ENCODE measurements at places on chromosomes 7 and 10.

DNA sequence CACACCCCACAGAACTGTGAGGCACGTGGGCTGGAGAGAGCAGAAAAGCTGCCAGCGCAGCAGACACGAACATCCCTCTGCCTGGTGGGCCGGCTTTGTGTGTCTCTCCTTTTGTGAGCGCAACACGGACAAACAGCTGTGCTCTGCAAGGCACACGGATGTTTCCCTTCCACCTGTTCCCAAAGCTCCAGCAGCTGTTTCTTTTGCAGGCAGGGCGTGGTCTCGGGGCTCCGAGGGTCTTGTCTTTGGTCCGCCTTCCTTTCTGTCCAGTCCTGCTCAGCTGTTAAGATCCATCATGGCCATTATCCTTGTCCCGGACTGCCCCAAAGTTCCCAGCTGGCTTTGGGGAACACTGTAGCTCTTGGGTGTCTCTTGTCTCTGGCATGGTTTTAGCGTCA lies 32.7 kb upstream of the SH2B2 start:
- DNase-seq: no peak

DNA sequence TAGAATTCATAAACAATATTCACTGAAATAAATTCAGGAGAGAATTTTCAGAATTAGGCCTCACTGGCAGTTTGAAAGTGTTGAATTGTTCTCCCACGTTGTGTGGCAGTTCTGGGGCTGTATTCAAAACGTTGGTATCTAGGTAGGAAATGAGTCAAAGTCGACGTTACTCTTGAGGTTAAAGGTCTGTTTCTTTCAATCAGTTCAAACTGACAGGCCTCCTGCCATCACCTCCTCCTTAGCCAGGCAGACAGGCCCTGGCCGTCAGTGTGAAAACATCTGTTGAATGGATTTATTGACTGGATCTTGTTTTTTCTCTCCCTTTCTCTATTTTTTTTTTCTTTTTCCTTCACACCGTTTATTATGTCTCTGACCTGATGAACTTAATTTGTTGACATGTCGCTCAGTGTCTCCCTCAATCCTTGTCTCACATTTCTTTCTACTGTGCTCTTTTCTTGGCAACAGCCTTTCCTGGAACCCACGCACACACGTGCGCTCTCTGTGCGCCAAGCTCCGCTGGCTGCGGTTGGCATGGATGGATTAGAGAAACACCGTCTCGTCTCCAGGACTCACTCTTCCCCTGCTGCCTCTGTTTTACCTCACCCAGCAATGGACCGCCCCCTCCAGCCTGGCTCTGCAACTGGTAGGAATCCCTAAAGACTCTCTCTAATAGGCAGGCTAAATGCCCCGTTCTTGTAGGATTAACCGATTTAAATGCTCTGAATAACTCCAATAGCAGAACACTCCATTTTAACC lies 231.7 kb downstream of the HDAC9 start:
- no peak for DNase-seq

DNA sequence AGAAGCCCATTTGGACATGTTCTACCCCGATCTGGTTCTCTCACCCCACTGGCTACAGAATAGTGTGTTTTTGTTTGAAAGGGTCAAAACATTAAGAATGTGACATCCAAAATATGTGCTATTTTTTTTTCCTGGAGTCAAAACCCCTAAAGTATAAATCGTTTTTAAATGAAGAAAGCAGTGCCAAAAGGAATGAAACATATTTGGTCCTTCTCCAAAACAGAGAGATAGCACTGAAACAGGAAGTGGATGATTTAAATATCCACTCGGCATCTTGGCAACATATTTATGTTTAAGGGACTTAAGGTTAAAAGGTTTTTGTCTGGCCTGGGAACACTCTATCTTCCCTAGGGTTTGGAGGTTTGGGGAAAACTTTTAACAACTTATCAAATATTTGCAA lies 32.3 kb downstream of the CALD1 start:
- no peak for DNase-seq

DNA sequence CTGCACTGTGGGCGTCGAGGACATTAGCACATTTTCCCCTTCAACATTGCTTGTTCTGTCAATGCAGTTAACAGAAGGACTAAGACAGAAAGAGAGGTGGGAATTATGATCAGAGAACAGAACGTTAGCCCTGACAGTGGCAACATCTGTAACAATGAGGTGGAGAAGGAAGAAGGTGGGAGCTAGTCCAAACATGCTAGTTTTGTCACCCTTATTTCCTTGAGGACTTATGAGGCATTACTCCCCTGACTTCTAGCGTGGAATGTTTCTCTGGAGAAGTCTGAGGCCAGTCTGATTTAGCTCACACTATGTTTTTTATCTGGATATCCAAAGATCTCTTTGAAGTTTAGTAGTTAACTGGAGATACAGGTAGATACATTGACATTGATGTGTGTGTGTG lies 73.4 kb downstream of the ZMYND11 start:
- no peak for DNase-seq

DNA sequence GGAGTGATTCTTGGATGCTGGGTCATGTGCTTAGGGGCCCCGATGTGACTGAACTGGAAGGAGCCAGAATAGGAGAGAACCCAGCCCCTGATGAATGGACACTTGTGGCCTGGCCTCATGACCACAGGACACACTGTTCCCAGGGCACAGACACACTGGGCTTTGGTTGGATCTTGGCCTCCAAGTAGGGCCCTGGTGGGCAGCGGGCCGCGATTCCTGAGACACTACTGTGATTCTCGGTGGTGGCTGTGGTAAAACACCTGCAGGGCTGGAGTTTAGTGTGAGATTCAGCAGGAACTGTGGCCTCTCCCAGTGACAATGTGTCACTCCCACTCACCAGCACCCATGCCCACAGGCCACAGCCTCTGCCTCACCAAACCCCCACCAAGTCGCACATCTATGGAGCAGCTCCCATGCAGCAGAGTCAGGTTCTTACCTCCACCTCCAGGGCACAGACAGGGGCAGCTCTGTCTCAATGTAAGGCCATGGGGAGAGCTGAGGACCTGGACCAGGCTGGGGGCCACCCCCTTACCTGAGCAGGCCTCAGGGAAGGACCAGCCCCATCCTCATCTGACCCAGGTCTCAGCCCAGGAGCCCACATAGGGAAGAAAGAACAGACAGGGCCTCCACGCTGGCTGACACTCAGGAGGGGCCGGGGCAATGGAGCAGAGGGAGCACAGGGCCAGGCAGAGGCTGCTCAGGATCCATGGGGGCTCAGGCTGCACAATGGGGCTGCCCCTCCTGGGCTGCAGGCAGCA lies 33.2 kb upstream of the ZNF716 start:
- no peak for DNase-seq

- no peak for DNase-seq
Measured at GRCh38 chr7:50555594-50556140, 9.5 kb downstream of the DDC start.

DNA sequence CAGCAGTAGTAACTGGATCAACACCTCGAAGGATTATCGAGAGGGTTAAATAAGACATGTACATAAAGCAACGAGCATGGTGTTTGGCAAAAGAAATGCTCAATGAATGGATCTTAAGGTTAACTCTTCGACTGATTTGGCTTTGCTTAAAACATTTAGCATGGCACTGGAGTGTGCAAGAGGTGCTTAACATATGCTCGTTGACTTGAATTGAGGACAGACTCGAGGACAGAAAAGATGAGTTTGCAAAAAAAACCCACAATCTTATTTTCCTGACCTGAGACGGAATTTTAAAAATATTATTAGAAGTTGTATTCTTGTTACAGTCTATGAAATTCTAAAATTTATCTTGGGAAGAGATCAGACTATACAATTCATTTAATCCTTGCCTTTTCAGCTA lies 49.4 kb upstream of the ST8SIA6 start:
- DNase-seq: no peak

DNA sequence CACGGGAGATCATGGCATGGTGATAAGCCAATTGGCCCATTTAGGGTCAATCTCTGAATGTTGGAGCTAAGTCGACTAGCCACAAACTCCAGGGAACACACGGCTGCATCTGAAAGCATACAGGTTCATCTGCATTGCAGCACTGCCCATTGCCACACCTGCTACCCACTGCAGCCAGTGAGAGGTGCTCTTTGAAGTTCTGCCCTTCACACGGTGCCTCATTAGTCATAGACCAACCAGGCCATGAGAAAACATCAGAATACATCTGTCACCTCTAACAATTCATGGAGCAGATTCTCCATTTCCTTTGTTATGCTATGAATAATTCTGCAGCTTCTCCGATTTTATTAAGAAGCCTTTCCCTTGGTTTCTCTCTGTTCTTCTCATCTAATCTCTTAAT lies 65.7 kb upstream of the FAM204A start:
- DNase-seq: no peak

DNA sequence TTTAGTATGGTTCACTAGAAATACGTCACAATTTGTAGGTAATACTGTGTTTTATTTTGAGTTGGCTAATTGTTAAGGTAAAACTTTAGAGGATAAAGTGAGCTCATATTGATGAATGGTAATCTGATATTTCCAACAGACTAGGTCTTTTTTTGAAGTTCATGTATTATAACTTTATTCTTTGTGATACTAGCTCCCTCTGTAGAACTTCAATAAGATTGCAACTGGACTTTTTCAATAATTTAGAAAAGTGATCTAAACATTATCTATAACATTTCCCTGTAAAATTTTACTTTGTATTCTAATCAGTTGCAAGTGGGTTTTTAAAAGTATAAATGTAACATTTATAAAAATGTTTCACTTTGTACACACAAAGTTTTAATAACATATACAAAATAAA lies 83.5 kb downstream of the ADK start:
- DNase-seq: no peak

DNA sequence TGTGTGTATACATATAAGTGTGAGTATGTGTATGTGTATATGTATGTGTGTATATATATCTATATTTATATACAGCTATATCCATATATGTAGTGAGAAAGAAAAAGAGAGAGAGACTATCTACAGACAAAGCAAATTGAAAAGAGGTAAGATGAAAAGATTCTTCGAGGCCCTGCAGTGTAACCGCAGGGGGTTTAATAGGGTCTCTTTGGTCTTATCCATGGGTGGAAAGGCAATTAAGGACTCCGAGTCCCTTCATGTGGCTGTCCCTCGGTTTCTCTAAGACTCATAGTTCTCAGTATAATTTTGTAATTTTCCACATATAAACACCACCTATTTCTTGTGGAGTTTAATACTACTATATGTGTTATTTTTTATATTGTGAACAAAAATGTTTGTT lies 50.6 kb upstream of the JAZF1 start:
- no peak for DNase-seq

DNA sequence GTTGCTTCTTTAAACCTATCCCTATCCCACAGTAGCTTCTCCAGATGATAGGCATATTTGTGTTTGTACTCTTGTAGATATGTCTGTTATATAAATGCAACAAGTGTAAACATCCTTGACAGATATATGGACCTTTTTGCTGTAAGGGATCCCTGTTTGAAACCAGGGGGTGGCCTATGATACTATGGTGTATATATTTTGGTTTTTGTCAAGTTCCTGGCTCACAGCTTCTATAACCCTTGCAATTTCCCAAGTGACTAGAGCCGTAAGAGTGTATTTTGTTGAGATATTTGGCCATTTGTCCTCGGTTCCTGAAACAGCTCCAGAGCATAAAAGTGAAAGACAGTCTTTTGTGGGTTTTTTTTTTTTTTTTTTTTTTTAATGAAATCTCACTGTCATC lies 9.7 kb downstream of the COMTD1 start:
- DNase-seq: no peak

GRCh38 chr10:8298896-8299570 lies 244.5 kb downstream of the GATA3 start:
- no peak for DNase-seq

- no peak for DNase-seq
Measured at GRCh38 chr10:3640816-3641215, 144.2 kb downstream of the KLF6 start.

GRCh38 chr10:22589851-22590514 lies 124.4 kb downstream of the PIP4K2A start:
- DNase-seq: no peak

GRCh38 chr7:41729059-41729458 lies 26.2 kb upstream of the INHBA start:
- no peak for DNase-seq

DNA sequence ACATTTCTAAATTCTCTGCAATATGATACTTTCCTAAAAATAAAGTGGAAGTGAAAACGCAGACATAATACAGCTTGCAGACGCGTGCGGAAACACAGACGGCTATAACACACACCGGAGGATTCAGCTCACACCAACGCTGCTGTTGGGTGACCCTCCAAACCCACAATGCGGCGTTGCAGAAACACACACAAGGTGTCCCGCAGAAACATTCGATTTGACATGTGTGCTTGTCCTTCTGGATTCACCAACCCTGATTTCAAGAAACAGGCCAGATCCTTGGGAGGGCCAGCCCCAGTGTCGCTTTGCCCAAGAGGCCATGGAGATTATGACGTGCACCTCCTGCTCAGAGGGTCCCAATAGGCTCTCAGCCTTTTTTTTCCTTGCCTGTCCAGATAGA lies 136.7 kb upstream of the TCERG1L start:
- DNase-seq: no peak

GRCh38 chr7:66256281-66256680 lies 51.1 kb downstream of the TPST1 start:
- no peak for DNase-seq

- peak; percentile 58 for DNase-seq
Measured at GRCh38 chr7:30412782-30413504, 65.6 kb downstream of the NOD1 start.

GRCh38 chr10:59839576-59839975 lies 66.8 kb downstream of the CCDC6 start:
- DNase-seq: no peak

GRCh38 chr7:87426160-87426559 lies 49.3 kb downstream of the ABCB4 start:
- no peak for DNase-seq

- no peak for DNase-seq
Measured at GRCh38 chr7:148912758-148913541, 28.9 kb upstream of the EZH2 start.

- peak; percentile 19 for DNase-seq
Measured at GRCh38 chr10:114634609-114634979, 23.5 kb downstream of the ABLIM1 start.

DNA sequence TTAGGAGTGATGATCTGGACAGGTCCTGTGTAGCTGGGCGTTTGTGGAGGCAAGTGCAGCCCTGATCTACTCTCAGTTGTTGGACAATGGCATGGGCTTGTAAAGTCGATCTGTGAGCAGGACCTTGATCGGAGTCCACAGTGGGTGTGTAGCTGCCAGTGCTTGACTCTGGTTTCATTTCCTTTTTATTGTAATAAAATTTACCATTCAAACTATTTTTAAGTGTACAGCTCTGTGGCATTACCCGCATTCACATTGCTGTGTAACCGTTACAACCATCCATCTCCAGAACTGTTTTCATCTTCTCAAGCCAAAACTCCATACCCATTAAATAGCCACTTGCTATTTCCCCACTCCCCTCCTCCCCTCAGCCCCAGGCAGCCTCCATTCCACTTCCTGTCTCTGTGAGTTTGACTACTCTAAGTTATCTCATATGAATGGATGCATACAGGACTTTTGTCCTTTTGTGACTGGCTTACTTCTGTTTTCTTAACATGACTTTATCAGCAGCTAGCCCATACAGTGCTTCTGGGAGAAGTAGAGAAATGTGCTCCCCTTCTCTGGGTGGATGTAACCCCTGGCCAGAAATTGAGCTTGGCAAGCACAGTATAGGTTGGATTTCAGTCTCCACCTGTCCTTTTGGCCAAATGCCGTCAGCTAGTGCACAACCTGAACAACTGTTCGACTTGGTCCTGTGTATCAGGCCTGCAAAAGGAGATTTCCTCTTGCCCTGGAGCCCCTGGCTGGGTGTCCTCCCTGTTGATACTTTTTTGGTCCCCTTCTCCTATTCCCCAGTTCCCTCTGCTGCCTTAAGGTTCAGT lies 180.0 kb downstream of the LRMDA start:
- no peak for DNase-seq

GRCh38 chr7:141511676-141512396 lies 39.4 kb upstream of the AGK start:
- no peak for DNase-seq
